Tibial nerve (tissue), 4 donors: ENCODE measurements at places on chromosomes 3 and 15. TPM values are rescaled to one million over a fixed set of nuclear protein-coding genes. Genes with fewer than 3 reads are reported as not detected.

DNA sequence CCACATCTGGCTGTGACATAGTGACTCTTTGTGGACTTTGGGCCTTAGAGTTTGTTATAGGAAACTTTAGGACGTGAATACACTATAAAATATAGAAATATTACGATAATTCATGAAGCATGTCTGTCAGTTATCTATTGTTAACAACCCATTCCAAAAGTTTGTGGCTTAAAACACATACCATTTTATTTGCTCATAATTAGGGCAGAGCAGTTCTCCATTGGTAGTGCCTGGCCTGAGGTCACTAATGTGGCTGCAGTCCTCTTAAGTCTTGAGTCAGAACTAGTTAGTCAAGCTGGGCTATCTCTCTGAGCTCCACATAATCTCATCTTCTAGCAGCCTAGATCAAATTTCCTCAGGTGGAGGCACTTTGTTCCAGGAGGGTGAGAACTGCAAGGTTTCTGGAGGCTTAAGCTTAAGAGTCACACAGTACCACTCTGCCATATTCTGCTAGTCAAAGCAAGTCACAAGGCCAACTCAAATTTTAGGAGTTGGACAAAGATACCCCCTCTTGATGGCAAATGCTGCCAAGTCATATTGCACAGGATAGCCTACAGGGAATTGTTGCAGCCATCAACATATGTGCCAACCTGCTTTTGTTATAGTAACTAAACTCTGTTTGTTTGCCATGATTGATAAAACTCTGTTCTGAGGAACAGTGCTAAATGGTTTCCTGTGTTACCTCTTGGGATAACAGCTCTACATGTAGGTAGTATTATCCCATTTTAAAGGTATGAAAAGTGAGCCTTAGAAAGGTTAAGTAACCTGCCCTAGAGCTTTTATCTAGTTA, 8.7 kb downstream of the ATXN7 start:
- no peak overlapping the region for H3K4me3 ChIP-seq
- no peaks in the 10 kb centered on the region for H3K27me3 ChIP-seq
- H3K36me3 ChIP-seq, result no peaks in the 10 kb centered on the region
- no peaks in the 10 kb centered on the region for H3K4me1 ChIP-seq
- H3K27ac ChIP-seq, result no peak overlapping the region

DNA sequence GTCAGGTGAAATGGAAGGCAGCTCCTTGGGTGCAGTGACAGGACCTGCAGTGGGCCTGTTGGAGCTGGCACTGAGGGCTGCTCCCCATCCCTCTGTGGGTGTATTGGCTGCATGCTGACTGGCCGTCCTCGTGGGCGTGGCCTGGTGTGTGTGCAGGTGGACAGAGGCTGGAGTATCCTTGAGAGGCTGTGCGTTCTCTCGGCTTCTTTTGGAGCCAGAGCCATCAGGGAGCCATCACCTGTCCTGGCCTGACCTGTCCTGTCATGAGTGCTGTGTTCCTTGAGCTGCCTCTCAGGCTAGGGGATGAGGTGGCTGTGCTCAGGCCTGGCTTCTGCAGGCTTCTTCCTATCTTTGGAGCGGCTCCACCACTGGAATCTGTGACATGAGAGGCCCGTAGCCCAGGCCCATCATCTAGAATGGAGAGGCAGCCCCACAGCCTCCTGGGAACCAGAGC, 61.5 kb downstream of the APBA2 start:
- no peaks in the 10 kb centered on the region for H3K36me3 ChIP-seq
- H3K4me1 ChIP-seq, result no peaks in the 10 kb centered on the region
- no peak for DNase-seq

DNA sequence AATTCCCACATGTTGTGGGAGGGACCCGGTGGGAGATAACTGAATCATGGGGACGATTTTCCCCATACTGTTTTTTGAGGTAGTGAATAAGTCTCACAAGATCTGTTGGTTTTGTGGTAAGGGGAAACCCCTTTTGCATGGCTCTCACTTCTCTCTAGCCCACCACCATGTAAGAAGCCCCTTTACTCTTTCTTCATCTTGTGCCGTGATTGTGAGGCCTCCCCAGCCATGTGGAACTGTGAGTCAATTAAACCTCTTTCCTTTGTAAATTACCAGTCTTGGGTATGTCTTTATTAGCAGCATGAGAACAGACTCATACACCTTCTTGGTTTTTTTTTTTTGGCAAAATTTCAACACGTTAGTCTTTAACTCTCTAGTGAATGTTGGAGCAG, 18.1 kb downstream of the ARL8B start:
- peaks cover 91% of the 10 kb centered on the region for H3K4me1 ChIP-seq
- DNase-seq, result no peak
- H3K27me3 ChIP-seq, result no peaks in the 10 kb centered on the region
- H3K4me3 ChIP-seq, result no peak overlapping the region

GRCh38 chr3:9876991-9877390, 3.1 kb downstream of the CIDEC start:
- no peak overlapping the region for H3K4me3 ChIP-seq
- no peak overlapping the region for H3K27ac ChIP-seq
- peaks cover 5% of the 10 kb centered on the region for H3K4me1 ChIP-seq

DNA sequence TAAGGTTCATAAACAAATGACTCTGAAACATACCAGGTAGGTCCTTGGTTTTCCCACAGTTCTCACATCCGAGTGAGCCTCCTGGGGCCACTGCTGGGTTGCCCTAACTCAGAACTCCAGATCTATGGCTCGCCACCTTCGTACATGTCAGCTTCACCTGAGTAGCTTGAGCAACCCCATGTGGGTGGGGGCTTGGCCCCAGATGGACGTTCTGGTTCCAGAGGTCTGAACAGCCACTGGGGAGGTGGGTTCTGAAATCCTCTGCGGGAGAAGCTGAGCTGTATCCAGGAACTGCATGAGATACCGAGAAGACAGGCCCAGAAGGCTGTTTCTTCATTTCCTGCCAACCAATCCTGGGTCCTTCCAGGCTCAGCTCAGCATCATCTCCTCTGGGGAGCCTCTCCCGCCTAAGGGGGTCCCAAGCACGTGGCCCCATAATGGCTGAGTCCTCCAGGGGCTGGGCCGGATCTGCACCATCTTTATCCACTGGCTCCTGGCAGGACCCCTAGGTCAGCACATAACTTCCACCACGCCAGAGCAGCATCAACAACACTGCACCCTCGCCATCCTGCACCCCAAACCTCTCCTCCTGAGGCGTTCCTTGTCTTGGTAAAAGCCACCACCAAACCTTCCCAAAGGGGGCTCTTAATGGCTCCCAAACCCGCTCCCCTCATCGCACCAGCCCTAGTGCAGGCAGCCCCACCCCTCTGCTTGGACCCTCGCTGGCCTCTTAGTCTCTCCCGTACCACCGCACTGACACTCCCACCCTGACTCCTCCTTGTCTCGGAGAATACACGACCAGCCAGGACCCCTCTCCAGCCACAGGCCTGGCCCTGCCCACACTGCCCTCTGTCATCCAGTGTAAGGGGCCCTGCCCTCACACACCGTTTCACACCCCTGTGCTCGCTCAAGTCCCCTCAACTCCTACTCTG, 39.8 kb downstream of the PCSK6 start:
- H3K27me3 ChIP-seq, result no peaks in the 10 kb centered on the region
- peaks cover 27% of the 10 kb centered on the region for H3K4me1 ChIP-seq
- H3K27ac ChIP-seq, result no peak overlapping the region
- no peak for DNase-seq

Gene PLA2G4D
- total RNA-seq, result not detected

Gene SLC2A2
- not detected for total RNA-seq

Gene RHO
- not detected for total RNA-seq

DNA sequence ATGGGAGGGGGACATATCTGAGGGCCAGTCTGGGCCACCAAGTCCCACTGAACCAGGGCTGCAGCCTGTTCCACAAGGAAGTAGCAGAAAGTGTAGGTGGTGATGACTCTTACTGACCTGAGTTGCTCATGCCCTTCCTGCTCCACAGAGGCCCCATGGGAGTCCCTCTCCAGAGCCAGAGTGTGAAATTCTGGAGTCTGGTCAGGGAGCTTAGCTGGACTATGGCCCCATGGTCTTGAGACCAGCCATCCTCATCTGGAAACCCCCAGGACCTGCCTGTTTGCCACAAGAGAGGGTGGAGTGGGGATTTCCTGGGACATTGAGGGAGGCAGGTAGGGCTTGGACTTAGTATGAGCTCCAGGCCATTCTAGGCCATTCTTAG, 3.0 kb downstream of the SPINT1 start:
- no peak overlapping the region for H3K4me3 ChIP-seq
- H3K27ac ChIP-seq, result peak overlapping the region; percentile 25
- peaks cover 20% of the 10 kb centered on the region for H3K4me1 ChIP-seq
- DNase-seq, result no peak
- H3K36me3 ChIP-seq, result no peaks in the 10 kb centered on the region

DNA sequence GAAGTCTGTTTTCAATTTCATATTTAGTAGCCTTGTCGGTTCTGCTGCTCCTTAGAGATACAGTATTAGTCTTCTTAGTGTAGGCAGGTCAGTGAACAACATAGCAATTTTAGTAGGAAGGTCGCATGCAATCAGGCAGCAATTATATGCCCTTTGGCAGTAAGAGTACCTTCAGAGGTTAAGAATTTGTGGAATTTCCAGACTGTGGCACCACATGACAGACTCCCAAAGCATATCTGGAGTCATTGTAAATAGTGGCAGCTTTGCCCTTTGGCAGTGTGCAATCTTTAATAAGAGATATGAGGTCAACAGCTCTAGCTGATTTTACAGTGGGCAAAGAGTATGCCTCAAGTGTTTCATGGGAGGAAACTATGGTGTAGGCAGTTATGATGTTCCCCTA, 1532.5 kb upstream of the CADM2 start:
- no peak overlapping the region for H3K4me3 ChIP-seq
- no peaks in the 10 kb centered on the region for H3K27me3 ChIP-seq
- H3K27ac ChIP-seq, result no peak overlapping the region
- H3K4me1 ChIP-seq, result no peaks in the 10 kb centered on the region
- DNase-seq, result no peak

Gene NRROS
- 11.3 TPM for total RNA-seq

Gene PAQR5
- total RNA-seq, result 8.1 TPM

GRCh38 chr15:28934645-28935044, 48.9 kb downstream of the APBA2 start:
- H3K27ac ChIP-seq, result no peak overlapping the region
- DNase-seq, result no peak
- no peaks in the 10 kb centered on the region for H3K36me3 ChIP-seq
- H3K4me3 ChIP-seq, result no peak overlapping the region

DNA sequence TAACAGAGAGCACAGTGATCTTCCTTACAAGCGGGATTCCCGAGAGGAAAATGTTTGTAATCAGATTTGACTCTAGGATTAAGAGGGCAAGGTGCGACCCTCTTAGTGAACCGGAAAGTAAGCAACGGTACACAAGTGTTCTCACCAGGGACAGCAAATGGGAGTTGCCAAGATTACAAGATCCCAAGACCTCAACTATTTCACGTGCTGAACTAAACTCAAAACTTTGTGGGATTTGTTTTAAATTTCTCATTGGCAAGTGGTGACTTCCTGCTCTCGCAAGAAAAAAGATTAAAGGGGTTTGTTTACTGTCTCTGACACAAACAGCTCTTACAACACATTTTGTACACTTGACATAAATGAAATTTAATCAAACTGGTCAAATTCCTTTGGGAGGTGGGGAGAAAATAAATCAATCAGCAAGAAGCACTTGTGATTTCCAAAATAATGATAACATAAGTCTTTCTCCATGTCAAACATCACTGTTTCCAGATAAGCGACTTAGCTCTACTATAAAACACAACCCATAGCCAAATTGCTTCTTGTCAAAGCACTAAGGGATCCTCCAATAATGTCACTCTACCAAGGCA, 2.2 kb upstream of the PGPEP1L start:
- H3K27me3 ChIP-seq, result no peaks in the 10 kb centered on the region
- no peak overlapping the region for H3K4me3 ChIP-seq
- H3K4me1 ChIP-seq, result no peaks in the 10 kb centered on the region
- no peaks in the 10 kb centered on the region for H3K36me3 ChIP-seq
- DNase-seq, result no peak

Gene RPL39L
- 9.8 TPM for total RNA-seq

GRCh38 chr3:72663429-72663828, 184.8 kb downstream of the SHQ1 start:
- H3K4me1 ChIP-seq, result no peaks in the 10 kb centered on the region
- no peak for DNase-seq
- no peak overlapping the region for H3K4me3 ChIP-seq
- H3K27ac ChIP-seq, result no peak overlapping the region

Gene PPP2R3A
- total RNA-seq, result 12.3 TPM

Gene LRRC34
- 5.1 TPM for total RNA-seq

DNA sequence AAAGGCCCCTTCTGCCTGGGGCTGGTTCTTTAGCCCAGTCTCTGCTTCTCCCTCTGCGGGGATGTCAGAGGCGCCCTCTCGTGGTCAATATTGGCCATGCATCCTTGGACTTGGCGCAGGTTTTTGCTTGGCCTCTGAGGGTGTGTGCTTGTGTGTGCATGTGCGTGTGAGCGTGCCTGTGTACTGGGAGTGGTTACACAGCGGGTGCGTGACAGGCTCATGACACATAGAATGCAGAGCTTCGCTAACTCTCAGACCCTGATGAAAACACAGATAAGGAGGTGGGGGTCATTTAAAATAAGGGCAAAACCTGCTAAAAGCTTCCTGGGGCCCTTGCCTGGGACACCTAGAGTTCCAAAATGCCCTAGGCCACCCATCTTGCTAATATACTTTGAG, 160.9 kb downstream of the SMAD6 start:
- no peaks in the 10 kb centered on the region for H3K4me1 ChIP-seq
- H3K36me3 ChIP-seq, result no peaks in the 10 kb centered on the region
- H3K27ac ChIP-seq, result no peak overlapping the region
- DNase-seq, result peak; percentile 73
- H3K4me3 ChIP-seq, result no peak overlapping the region
- H3K27me3 ChIP-seq, result no peaks in the 10 kb centered on the region

- DNase-seq, result no peak
- H3K27ac ChIP-seq, result peak overlapping the region; percentile 78
- H3K27me3 ChIP-seq, result no peaks in the 10 kb centered on the region
- H3K4me1 ChIP-seq, result peaks cover 30% of the 10 kb centered on the region
- no peaks in the 10 kb centered on the region for H3K36me3 ChIP-seq
- H3K4me3 ChIP-seq, result peak overlapping the region; percentile 63
Observed at GRCh38 chr3:53161820-53162671, 1.0 kb downstream of the PRKCD start.

- H3K27me3 ChIP-seq, result no peaks in the 10 kb centered on the region
- no peak overlapping the region for H3K4me3 ChIP-seq
- H3K27ac ChIP-seq, result no peak overlapping the region
- no peaks in the 10 kb centered on the region for H3K4me1 ChIP-seq
Observed at GRCh38 chr3:174336784-174337183, 522.4 kb upstream of the NAALADL2 start.

- H3K27ac ChIP-seq, result no peak overlapping the region
- DNase-seq, result no peak
- no peaks in the 10 kb centered on the region for H3K36me3 ChIP-seq
- H3K4me3 ChIP-seq, result no peak overlapping the region
- H3K27me3 ChIP-seq, result no peaks in the 10 kb centered on the region
- peaks cover 6% of the 10 kb centered on the region for H3K4me1 ChIP-seq
Observed at GRCh38 chr3:12629560-12629959, 34.4 kb downstream of the RAF1 start.

Gene KLF13
- total RNA-seq, result 76.9 TPM

Gene GATA2
- total RNA-seq, result 21.4 TPM

GRCh38 chr3:84967767-84968581, 9.2 kb downstream of the CADM2 start:
- H3K4me1 ChIP-seq, result no peaks in the 10 kb centered on the region
- H3K4me3 ChIP-seq, result no peak overlapping the region
- no peak for DNase-seq
- no peaks in the 10 kb centered on the region for H3K27me3 ChIP-seq
- H3K36me3 ChIP-seq, result no peaks in the 10 kb centered on the region
